DMS79 treated with DMSO at 0.1 percent for 48 hours (cell line): ENCODE measurements at places on chromosomes 7 and 10.

DNA sequence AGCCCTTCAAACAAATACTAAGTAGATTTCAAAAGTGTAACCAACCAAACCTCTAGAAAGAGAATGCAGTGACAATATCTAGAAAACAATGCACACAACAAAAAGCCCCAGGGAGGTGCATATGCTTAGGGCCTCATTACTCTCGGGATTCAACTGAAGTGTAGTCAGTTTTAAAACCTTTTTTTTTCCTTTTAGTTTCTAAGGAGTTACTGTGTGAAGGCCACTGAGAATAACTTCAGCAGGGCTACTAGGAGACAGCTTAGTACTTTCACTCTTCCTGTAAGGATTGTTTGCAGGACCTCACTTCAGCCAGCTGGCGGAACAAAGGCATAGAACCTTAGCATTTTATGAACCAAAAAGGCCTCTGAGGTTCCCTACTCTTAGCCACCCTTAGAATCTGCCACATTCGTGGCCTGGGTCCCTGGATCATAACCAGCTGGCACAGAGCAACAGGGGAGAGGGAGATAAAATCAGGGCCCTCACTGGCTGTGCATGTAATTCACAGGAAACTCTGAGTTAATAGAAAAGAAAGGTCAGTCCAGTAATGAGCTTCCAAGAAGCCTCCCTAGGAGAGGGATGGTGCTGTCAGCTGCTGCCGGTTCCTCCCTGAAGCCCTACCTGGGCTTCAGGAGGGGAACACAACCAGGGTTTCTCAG, 3.6 kb downstream of the VOPP1 start:
- no peak for DNase-seq

DNA sequence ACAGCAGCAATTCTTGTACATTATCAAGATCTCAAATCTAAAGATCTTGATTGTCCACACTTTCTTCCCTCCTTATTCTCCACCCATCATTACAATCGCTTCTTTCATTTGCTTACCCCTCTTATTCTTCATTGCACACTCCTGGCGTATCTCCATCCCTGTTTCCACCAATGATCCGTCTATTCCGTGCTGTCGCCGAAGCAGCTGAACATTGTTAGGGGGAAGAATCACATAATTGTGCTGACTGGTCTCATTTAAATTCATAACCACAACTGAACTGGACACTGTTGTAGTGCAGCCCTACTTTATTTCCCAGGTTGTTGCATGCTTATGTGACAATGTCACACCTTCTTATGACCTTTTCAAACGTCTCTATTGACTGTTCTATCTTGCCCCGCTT, 18.9 kb upstream of the NRP1 start:
- no peak for DNase-seq

DNA sequence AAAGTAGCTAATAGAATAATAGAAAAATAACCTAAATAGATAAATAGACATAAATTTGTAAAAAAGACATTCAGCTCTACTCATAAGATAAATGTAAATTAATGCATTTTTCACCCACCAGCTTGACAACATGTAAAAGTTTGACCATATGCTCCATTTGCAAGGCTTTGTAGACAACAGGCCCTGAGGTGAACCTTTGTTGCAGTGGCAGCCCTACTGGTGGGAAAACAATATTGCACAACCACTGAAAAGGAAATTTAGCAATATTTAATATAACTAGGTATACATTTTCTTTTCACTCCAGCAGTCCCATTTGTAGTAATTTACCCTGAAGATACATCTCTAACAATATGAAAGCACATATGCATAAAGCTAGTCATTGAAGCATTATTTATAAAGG, 39.0 kb upstream of the ADRA2A start:
- DNase-seq, result no peak

DNA sequence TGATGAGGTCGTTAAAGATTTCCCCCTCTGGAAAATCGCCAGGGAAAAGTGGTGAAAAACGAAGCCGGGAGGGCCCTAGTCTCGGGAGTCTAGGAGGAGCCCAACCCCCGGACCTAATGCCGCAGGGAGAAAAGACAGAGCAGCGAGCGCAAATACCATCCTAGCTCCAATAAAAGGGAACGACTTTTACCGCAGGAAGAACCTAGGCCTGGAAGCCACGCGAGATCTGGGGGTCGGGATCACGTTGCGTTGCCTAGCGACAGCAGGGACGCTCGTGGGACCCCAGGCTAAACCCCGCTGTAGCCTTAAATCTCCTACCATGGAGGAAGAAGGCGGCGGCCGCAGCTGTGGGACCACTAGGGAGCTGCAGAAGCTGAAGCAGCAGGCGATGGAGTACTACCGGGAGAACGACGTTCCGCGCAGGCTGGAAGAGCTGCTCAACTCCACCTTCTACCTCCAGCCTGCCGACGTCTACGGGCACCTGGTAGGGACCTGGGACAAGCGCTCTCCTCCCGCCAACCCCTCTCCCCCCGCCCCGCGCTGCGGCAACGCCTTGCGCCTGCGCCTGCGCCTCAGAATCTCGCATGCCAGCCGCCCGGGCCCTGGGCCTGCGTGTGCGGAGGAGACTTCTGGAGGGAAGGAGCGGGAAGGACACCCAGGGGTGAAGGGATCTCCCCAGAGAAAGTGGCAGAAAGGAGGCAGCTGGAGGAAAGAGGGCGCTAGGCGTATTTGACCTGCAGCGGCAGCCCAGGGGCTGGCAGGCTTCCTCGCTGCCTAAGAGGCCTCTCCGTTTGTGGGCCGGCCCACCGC, at the start of gene ENO4:
Gene ENO4 (plus strand): TSS at position 252 of the 810 bp plus-strand sequence. CDS start 68 bp downstream, at position 320.
- peak; percentile 70 for DNase-seq

DNA sequence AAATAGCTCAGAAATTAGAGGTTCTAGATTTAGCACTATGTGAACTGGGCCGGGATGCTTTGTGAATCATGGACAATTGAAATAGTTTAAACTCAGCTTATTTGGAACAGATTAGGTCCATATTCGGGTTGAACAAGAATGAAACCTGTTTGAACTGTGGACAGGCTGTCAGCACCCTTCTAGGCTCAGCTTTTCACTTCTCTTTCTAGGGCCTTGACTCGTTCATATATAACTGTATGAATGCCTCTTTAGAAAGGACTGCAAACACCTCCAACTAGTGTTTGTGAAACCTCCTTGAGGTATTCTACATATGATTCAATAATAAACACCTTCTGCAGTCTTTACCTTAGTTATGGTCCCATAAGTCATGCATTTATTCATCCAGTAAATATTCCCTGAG, 115.6 kb downstream of the REEP3 start:
- DNase-seq, result no peak

GRCh38 chr10:129695671-129696070, 228.6 kb downstream of the MGMT start:
- no peak for DNase-seq

DNA sequence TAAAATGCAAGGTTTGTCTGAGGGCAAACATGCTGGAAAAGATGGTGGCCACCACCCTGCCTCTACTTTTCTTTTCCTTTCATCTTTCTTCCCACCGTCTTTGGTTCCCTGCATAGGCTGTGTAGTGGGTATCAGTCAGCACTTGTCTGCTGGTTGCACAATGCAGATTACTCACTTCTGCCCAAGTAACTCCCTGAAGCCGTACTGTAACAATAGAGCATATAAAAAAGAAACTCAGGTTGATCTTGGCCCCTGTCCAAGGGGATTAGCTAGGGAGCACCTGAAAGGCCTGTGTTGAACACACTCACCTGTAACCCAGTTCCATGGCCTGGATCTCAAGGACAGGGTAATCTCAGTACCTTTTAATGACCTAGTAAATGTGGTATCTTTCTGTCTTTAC, 533.0 kb upstream of the GALNT17 start:
- peak; percentile 92 for DNase-seq

- peak; percentile 16 for DNase-seq
These were observed 16.1 kb upstream of the PIK3CG start for GRCh38 chr7:106848851-106849442.

DNA sequence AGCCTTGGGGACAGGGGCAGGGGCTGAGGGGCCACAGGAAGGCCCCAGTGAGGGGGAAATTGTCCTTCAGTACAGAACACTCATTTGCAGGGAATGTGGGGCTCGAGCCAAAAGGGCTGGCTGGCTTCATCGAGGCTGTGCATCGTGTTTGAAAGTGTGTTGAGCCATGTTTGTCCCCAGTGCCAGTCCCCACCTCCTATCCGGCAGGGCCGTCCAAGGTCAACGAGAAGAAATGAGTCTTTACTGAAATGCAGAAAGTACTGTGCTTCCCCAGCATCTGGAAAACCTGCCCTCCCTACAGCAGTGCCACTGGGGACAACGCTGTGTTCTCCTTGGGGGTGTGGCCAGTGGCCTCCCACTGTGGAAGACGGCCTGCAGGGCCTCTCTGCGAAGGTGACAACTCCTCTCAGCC, 214.1 kb downstream of the KLF6 start:
- DNase-seq, result no peak

GRCh38 chr10:25666276-25666675, 267.8 kb upstream of the MYO3A start:
- no peak for DNase-seq

GRCh38 chr10:5830629-5831445, 17.6 kb upstream of the GDI2 start:
- DNase-seq, result no peak

- peak; percentile 28 for DNase-seq
These were observed at the start of gene PLPP4 for GRCh38 chr10:120456626-120457430. PLPP4 (plus strand) TSS chr10:120457227; CDS start chr10:120457306, 79 bp downstream.

- no peak for DNase-seq
These were observed 27.1 kb downstream of the FOXK1 start for GRCh38 chr7:4709187-4709586.

GRCh38 chr10:1472178-1472958, 265.0 kb downstream of the ADARB2 start:
- no peak for DNase-seq
